ENCODE measurements at places on chromosomes 7 and 10. TPM values are rescaled to one million over a fixed set of nuclear protein-coding genes. Genes with fewer than 3 reads are reported as not detected.

The WNT16 gene
- total RNA-seq = not detected

DNA sequence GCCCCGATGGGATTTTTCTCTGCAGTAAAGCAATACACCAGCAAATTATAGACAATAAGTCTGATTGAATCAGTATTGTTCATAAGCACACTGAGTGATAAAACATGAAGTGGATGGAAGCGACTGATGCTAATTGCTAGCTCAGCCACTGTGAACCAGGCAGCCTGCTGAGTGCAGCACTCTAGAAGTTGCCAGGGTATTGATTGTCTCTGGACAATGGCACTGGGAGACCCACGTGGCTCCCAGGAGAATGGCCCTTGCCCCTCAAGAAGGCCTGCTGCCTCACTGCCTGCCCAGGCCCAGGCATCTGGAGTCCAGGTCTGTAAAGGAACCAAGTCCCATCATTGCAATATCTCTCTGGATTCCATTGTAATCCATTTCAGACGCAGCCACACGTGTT is 80.4 kb upstream of the TCERG1L start:
- no peak for DNase-seq

DNA sequence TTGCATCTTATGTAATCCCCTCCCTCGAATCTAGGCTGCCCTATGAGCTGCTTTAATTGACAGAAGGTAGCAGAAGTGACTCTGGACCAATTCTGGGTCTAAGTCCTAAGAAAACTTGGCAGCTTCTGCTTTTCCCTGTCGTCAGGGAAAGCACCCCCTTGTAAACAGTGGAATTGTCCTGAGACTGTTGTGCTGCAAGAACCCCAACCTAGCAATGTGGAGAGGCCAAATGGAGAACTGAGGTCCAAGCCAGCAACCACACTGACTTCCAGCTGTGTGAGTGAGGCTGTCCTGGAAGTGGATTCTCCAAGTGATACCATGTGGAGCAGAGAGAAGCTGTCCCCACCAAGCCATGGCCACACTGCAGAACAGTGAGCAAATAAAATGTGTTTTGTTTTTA is 75.5 kb downstream of the ARHGAP22 start:
- no peak for DNase-seq

DNA sequence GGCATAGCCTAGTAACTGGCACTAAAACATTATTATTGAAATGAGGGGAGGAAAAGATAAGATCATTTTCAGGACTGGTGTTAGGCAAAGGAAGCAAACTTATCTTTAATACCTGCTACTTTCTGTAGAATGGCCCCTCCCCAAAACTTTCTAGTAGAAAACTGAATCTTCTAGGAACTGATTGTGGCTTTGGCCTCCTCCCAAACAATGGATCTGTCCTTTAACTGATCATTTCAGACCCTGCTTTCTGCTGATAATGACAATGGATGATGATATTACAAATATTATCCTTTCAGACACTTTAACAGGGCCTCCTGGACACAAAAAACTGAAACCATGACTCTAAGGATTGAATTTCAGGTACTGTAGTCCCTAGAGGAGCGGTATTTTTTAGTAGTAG is 55.1 kb downstream of the EZH2 start:
- no peak for DNase-seq

DNA sequence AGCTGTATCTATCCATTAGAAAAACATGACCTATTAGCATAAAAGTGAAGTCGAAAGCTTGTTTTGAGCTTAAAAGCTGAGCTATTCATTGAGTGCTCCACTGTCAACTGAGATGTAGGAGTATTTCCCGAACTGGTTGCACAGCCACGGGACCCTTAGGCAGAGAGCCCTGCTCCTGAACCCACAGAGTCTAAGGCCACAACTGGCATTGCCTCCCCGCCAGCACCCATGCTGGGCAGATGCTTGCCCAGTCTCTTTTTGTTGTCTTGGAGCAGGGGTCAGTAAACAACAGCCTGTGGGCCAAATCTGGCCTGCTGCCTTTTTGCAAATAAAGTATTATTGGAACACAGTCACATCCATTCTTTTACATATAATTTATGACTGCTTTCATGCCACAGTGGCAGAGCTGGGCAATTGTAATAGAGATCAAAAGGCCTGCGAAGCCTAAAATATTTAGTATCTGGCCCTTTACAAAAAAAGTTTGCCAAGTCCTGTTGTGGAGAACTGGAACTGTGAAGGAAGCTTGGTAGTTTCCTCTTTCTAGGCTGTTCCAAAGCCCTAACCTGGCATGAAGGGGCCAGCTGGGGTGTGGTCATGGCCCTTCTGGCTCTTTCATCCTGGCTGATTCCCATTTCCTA is 58.4 kb upstream of the WAPL start:
- no peak for DNase-seq

DNA sequence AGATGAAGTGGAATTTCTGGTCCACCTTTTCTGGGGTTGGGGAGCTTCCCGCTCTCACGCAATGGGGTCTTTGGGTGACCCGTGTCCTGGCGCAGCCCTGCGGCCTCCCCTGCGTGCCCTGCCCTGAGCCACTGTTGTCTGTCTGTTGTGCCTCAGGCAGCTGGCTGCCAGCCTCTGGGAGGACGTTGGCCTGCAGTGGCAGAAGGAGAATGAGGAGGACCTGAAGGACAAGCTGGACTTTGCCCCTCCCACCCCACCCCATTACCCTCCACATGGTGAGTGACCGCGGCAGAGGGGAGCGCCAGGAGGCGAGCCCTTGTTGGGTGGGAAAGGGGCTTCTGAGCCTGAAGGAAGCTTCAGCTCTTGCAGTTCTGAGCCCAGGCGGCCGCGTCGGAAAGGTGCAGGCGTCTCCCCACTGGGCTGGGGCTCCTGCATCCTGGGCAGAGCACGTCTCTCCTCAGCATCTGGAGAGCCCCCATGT is 14.2 kb upstream of the PRKAR1B start:
- no peak for DNase-seq

The OR2A12 gene
- total RNA-seq = not detected

The PKD2L1 gene
- not detected for total RNA-seq

GRCh38 chr10:106971411-106971831 is 193.1 kb downstream of the SORCS1 start:
- no peak for DNase-seq

The DLG5 gene
- 13.1 TPM for total RNA-seq

The PAOX gene
- total RNA-seq = 7.9 TPM

The NCF1 gene
- not detected for total RNA-seq

- DNase-seq = no peak
These were observed 138.0 kb downstream of the LHPP start for GRCh38 chr10:124599588-124600050.

Measured in glomerular endothelial cell (primary cell).